Fibroblast of lung (primary cell): ENCODE measurements at places on chromosomes 2 and 18. TPM values are rescaled to one million over a fixed set of nuclear protein-coding genes. Genes with fewer than 3 reads are reported as not detected.

DNA sequence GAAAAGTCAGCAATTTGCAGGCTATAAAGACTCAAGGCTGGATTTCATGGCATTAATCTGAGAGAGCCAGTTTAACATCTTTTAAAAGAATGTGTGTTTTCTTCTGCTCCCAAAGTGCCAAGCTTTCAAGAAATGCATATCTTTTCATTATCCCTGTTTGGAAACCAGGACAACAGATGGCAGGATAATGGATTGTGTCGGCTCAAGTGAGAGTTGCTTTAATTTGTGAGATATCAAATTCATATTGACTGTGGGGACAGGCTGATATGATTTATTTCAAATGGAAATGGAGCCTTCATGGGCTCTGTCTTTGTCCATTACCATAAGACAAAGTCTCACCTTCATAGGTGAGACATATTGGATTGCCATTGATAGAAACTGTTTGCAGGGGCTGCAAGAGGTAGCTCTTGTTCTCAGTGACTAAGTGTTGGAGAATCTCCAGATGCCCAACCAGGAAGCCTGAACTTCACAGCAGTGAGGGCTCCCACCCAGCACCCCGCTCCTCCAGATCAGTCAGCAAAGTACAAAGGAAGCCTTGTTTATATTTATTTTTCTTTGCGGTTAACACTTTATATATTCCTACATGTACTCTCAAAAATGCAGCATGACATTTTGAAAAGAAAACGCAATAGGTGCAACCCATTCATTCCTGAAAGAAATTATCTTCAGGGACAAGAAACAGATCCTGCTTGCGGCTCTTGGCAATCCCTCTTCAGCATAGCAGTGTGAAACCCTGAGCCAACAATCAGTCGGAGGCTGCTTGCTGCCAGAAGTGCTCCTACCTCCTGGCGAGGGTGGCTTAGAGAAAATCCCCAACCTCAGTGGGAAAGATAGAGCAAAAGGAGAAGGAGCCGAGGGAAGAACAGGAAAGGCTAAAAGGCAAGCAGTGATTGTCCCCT, 65.8 kb upstream of the ATL2 start:
- peak; percentile 87 for DNase-seq

GRCh38 chr2:30185178-30185577, 38.4 kb downstream of the YPEL5 start:
- DNase-seq = peak; percentile 93

DNA sequence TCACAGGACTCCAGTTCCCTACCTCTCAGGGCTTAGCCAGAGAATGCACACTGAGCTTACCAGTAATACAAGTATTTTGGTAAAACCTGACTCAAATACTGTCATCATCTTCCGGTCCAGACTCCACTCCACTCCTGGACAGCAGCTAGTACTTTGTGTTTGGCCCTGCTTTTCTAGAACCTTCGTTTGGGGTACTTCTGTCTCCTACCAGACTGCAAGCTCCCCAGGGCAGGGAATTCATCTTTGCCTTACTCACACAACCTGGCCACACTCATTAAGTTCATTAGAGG, 108.9 kb upstream of the CDC42EP3 start:
- DNase-seq = no peak

DNA sequence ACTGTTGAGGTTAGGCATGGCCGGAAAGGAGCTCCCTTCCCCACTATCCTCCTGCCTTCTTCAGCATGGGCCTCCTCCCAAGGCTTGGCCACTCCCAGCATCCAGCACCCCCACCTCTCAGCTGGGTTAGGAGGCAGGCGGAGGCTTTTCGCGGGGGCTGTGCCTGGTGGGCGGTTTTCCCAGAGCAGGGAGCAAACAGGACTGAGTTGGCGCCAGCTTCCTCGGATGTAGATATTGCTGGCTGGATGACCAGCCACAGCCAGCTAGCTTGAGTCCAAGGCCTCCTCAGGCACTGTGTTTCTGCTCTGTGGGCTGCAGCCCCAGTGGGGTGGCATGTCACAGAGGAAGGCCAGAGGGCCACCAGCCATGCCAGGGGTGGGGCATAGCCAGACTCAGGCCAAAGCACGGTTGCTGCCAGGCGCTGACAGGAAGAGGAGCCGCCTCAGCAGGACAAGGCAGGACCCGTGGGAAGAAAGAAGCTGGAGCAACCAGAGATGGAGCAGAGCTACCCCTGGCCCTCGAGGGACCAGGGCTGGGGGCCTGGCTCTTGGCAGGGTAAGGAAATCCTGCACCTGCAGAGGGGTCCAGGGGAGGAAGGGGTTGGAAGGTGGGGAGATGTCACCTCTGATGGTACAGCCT, at the start of gene TCF23:
TCF23 (plus strand) TSS at position 204 of the 639 bp plus-strand sequence; CDS start at position 334, 130 bp downstream.
- DNase-seq = no peak

- DNase-seq = no peak
Measured at GRCh38 chr2:8271461-8271860, 410.4 kb upstream of the ID2 start.

DNA sequence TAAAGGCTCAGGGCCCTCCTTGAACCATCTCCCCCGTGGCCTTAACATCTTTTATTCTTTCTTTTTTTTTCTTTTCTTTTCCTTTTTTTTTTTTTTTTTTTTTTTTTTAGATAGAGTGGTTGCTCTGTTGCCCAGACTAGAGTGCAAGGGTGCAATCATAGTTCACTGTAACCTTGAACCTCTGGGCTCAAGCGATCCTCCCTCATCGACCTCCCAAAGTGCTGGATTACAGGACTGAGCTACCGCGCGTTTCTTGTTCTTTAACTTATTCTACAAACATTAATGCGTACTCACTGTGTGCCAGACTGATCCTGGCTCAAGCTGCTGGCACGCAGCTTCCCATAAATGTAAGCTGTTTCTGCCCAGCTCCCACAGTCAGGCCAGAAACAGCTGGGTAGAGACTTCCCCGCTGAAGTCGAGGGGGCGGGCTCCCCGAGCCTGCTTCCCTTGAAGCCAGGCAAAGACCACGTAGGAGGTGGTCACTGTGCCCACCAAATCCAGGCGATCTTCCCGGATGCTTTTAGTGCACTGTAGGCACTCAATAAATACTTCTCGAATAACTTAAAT, 29.2 kb upstream of the ATP6V1B1 start:
- DNase-seq = no peak

- no peak for DNase-seq
Measured at GRCh38 chr2:195392446-195393336, 264.3 kb upstream of the SLC39A10 start.

DNA sequence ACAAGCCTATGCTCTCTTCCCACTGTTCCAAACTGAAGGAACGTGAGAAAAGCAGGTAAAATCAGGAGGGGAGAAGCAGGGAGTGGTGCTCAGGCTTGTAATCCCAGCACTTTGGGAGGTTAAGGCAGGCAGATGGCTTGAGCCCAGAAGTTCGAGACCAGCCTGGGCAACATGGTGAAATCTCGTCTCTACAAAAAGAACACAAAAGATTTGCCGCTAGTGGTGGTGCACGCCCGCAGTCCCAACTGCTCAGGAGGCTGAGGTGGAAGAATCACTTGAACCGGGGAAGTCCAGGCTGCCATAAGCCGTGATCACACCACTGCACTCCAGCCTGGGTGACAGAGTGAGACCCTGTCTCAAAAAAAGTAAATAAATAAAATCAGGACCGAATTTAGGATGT, 1.3 kb upstream of the TMSB10 start:
- DNase-seq = no peak

- peak; percentile 64 for DNase-seq
Measured at GRCh38 chr18:33201509-33201926, 239.0 kb downstream of the CCDC178 start.

- peak; percentile 80 for DNase-seq
Measured at GRCh38 chr2:203740871-203741281, 34.4 kb downstream of the CD28 start.

GRCh38 chr2:157746234-157746950, 117.7 kb upstream of the ACVR1C start:
- DNase-seq = peak; percentile 42

- DNase-seq = no peak
Measured at GRCh38 chr2:176130147-176130956, 847 bp downstream of the HOXD8 start.

DNA sequence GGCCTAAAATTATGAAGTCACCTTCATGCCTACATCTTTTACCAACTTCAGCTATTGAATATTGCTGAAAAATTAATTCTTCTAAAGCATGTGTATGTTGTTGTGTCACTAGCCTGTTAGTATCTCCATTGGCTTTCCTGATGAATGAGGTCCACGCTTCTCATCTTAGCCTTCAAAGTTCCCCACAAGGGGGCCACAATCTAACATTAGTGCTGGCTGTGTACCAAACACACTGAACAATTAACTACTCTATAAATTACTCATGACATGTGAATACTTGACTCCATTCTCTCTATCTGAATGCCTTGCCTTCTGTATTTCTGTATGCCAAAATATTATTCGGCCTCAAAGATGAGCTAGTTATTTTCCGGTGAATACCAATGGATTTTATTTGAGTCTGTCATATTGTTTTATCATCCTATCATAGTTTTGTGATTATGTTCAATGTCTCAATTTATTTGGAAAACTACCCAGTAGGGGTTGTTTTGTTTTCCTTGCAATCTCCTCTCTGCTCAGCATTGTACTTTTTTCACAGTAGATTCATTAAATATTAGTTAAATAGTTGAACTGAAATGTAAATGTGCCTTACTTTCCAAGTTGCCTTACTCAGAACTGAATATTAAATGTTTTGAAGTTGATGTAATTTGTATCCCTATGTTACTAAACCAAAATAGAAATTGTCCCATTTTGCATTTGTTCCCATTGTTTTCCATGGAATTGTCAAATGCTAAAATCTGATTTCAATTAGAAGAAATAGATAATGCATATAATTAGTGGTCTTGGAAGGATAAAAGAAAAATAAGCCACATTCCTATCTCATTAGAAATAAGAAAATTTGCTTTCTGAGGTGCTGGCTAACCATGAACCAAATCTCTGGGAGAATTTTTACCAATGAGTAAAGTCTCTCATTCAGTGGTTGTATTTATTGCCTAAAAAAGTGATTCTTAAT, 208.4 kb upstream of the COL3A1 start:
- DNase-seq = peak; percentile 32

DNA sequence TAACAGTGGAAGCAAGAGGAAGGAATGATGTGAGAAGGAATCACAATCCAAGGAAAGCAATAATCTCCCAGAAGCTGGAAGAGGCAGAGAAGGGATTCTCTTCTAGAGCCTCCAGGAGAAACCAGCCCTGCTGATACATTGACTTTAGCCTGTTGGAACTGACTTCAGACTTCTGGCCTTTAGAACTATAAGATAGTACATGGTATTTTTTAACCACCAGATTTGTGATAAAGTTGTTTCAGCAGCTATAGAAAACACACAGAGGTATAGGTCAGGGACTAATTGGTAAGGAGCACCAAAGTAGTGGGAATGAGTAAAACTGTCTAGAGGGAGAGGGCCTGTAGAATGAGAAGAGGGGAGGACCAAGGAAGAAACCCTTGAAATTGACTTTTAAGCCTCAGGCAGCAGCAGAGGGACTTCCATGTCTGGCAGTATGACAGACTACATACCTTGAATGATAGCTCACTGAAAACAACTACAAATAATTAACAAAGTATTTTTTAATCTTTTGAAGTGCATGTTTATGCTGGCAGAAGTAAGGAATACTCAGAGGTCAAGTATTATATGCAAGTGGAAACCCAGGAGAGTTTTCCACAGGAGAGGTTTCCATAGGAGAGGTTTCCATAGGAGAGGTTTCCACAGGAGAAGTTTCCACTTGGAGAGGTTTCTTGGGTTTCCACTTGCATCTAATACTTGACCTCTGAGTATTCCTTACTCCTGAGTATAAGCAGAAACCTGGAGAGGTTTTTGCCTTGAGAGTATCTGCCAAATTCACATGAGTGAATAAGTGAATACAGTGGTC, 33.8 kb upstream of the TMEM17 start:
- no peak for DNase-seq

DNA sequence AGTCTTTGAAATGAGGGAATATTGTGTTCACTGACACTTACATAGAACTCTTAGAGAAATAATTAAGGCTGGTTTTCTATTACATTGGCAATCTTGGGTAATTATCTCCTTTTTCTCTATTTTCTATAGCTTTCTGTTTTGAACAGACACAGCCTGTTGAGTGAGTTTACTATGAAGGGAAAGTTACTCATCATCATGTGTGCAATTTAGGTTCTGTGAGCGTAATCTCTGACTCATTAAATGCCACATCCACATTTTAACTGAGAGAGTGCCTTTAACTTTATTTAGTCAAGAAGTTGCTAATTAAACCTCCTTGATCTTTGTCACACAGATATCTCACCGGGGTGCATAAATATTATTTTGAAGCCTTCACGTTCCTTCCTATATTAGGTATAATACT, 174.0 kb upstream of the SLC8A1 start:
- DNase-seq = peak; percentile 79

DNA sequence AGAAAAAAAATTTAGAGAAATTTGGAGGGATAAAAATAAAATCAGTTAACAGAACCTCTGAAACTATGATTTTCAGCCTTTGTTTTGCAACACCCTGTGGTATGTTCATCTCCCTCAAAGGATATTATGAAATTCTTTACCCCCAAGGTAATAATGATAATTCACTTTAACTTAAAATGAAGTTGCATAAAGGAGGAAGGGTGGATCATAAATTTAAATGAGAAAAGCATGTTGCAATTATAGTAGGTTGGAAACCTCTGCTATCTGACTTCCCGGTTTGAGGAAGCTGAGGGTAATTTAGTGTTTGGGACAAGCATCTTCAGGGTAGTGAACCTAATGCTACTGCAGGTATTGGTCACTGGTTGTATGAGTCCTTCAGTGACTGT, 102.9 kb downstream of the BABAM2 start:
- no peak for DNase-seq

- DNase-seq = no peak
Measured at GRCh38 chr2:177651833-177652232, 259.3 kb downstream of the AGPS start.

Gene PTPRN
- 3.5 and 10.8 TPM in 2 replicates for total RNA-seq

Gene TRIM43B
- total RNA-seq = not detected in 2 replicates

Gene NT5C1B
- total RNA-seq = not detected in 2 replicates

Gene ABCB11
- not detected in 2 replicates for total RNA-seq

Gene GALNT3
- total RNA-seq = 0.26 and 0.66 TPM in 2 replicates

Gene C1QL2
- total RNA-seq = not detected in 2 replicates

Gene PSMA8
- not detected in 2 replicates for total RNA-seq
